ENCODE measurements at places on chromosomes 1 and 21. TPM values are rescaled to one million over a fixed set of nuclear protein-coding genes. Genes with fewer than 3 reads are reported as not detected.

- H3K27me3 ChIP-seq = no peaks in the 10 kb centered on the region
- H3K4me3 ChIP-seq = no peak overlapping the region
- H3K36me3 ChIP-seq = no peaks in the 10 kb centered on the region
- H3K4me1 ChIP-seq = peaks cover 5% of the 10 kb centered on the region
- DNase-seq = no peak
Observed at GRCh38 chr1:76337542-76338219, 263.1 kb downstream of the ST6GALNAC3 start.

DNA sequence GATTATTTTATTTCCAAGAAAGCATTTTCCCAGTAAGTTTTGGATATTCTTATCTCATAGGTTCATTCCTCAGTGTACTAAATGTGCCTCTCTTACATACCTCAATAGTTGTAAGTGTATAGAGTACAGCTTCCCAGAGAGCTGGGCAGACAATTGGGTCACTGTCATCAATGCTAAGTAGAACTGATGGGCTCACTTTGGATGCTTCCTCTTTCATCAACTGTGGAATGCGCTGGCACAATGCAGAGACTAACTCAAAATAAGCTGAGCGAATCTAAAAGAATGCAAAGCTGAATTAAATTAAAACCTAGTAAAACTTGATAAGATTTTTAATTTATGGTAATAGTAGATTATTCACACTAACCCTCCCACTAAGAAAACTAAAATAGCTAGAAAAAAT, 21.5 kb downstream of the LTN1 start:
- H3K36me3 ChIP-seq = peaks cover 22% of the 10 kb centered on the region
- H3K27ac ChIP-seq = no peak overlapping the region
- no peaks in the 10 kb centered on the region for H3K27me3 ChIP-seq
- no peaks in the 10 kb centered on the region for H3K4me1 ChIP-seq
- H3K4me3 ChIP-seq = no peak overlapping the region

The CNTN2 gene
- total RNA-seq = 0.48 TPM

- H3K4me1 ChIP-seq = peaks cover 6% of the 10 kb centered on the region
- H3K27me3 ChIP-seq = no peaks in the 10 kb centered on the region
- H3K4me3 ChIP-seq = no peak overlapping the region
- peaks cover 1% of the 10 kb centered on the region for H3K36me3 ChIP-seq
- no peak overlapping the region for H3K27ac ChIP-seq
Observed at GRCh38 chr1:55197099-55197498, 18.1 kb downstream of the USP24 start.
